ENCODE measurements at places on chromosomes 1 and 21.
A peak's percentile ranks its signal among the peaks of the same experiment; 100 is the strongest.

DNA sequence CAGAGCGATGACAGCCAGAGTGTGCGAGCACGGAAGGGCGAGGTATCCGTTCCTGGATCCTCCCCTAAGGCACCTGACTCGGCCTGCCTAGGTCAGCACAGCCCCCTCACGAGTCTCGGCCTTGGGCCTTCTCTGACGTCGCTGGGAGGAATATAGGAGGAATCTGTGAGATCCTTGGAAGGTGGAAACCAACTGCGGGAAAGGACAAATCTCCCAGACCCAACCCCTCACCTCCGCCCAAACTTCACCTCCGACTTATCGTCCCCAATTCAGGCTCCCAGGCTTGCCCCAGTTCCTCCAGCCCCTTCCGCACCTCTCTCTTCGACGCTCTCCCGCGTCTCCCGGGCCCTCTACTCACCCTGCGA, 494 bp downstream of the APH1A start:
- DNase-seq = peak; percentile 28

GRCh38 chr1:190068304-190068703, 409.4 kb downstream of the BRINP3 start:
- no peak for DNase-seq

DNA sequence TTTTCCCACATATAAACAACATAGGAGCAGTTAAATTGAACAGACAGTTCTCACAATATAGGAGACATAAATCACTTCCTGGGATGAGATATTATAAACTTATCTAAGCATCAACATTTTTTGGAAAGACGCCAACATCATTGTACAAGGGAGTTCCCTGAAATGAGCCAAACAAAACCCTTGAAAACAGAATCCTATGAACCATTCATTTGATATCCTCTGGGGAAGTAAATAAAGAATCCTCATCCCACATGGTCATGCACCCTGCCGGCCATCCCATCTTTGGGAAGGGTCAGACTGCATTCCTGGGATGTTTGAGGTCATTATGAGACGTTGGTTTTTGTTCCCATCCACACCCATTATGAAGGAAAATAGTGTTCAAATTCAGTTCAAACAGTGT, 111.8 kb upstream of the USP25 start:
- DNase-seq = peak; percentile 67

DNA sequence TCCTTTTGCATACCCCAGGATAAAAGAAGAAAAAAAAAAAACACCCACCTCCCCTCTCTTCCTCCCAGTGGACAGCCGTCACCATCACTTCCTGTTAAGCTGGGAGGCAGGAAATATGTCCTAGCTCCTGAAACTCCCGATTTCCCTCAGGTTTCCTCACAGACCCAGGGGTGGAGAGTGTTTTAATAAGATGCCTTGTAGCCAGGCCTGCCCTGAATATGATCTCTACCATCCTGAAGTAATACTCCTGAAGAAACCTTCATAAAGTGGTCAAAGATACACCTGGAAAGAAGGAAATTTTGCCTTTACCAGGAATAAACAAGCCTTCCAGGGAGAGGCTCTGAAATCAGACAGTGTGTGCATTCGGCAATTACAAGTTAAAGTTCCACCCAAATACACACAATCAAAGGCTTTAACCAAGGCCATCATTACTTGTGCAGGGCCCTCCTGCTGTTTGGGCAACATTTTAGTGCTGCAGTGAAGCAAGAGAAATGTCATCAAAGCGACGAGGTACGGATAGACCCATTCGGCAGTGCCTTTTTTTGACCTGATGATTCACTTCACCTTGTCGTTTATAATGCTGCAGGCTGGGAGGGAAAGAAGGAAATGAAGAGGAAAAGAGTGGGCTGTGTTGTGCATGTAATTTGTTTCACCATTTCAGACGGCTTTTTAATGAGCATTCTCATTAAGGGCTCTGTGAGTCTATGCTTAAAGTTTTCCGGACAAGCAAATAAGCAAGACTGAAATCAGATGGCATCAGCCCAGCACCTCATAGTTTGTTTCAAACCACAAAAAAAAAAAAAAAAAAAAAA, 41.0 kb upstream of the RASAL2 start:
- DNase-seq = peak; percentile 69

GRCh38 chr21:31201144-31201543, 142.9 kb downstream of the TIAM1 start:
- no peak for DNase-seq

- no peak for DNase-seq
Observed at GRCh38 chr1:201925981-201926645, 20.2 kb downstream of the LMOD1 start.

DNA sequence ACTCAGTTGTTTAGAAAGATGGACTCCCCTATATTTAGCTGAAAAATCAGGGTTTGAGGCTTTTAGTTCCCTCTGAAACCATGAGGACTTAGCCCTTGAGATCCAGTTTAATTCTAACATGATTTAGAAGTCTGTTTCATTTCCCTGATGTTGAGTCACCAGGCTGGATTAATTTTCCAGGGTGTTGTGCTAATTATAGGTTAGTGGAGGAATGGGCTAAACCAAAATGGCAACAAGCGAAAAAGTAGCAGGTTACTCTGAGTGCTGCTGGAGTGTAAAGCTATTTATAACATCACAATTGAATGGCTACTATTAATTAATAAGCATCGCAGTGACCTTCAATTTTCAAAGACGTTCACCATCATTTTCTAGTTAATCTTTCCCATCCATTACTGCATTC, 15.5 kb upstream of the USP24 start:
- no peak for DNase-seq

DNA sequence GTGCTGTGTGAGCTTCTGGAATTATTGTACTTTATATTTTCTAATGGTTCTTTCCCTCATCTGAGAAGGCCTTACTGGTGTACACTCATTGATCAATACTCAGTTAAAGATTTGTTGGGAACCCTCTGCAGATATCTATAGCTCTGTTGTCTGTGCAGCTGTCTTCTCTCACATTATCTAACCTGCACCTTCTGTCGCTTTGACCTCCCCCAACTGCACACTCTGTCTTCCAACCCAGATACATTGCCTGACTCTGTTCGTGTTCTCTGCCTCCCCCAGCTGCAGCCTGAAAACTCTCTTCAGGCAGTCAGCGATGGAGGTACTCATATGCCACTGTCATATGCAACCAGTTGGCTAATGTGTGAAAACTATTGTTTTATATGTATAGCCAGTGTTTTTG, 334.3 kb downstream of the NCAM2 start:
- DNase-seq = no peak

DNA sequence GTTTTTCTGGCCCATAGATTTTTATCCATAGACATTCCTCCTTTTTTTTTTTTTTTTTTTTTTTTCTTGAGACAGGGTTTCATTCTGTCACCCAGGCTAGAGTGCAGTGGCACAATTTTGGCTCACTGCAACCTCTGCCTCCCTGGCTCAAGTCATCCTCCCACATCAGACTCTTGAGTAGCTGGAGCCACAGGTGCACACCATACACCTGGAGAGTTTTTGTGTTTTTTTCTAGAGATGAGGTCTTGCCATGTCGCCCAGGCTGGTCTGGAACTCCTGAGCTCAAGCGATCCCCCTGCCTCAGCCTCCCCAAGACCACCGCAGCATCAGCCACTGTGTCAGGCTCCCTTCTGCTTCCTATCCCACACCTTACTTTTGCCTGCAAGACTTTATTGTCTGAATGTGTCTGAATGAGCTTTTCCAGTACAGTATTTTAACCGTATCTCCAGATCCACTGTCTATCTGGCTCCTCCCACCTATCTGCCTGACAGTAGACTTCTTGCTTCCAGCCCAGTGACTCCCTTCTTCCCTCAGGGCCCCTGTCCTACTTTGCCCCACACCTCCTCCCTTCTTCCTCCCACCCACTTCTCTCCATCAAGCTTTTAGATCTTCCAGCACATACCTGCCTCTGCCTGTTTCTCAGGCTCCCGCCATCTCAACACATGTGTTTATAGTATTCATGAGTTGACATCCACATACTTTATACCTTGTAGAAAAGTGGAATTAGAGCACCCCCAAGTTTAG, 6.1 kb downstream of the C1orf21 start:
- DNase-seq = no peak

DNA sequence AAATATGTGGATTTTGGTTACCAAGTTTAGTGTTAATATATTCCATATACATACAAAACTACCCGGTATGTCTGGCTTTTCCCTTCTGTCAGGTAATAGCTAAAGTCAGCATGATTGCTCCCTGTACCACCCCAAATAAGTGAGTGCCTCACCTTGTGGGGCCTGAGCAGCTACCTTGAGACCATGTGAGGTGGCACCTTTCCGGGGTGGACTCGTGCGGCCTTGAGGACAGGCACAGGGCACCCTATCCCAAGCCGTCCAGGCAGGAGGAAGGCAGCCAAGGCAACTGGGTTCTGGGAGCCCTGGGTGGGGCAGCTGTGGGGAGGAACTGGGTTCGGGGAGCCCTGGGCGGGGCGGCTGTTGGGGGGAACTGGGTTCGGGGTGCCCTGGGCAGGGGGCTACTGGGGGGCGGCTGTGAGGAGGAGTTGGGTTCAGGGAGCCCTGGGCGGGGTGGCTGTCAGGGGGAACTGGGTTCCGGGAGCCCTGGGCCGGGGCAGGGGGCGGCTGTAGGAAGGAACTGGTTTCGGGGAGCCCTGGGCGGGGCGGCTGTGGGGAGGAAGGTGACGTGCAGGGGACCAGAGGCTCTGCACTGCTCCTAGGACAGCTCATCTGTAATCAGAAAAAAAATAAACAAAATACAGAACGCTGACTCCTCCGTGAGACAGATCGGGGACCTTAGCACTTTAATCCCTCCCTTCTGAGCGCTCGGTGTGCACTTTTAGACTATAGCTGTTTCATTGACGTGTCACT, 63.3 kb downstream of the POFUT2 start:
- no peak for DNase-seq

GRCh38 chr1:72623299-72623708, 341.0 kb upstream of the NEGR1 start:
- peak; percentile 56 for DNase-seq

Measured in AG10803 (cell line).